ENCODE measurements at places on chromosomes 11 and 22.

GRCh38 chr11:14029971-14030920 is 67.7 kb downstream of the SPON1 start:
- DNase-seq = no peak

DNA sequence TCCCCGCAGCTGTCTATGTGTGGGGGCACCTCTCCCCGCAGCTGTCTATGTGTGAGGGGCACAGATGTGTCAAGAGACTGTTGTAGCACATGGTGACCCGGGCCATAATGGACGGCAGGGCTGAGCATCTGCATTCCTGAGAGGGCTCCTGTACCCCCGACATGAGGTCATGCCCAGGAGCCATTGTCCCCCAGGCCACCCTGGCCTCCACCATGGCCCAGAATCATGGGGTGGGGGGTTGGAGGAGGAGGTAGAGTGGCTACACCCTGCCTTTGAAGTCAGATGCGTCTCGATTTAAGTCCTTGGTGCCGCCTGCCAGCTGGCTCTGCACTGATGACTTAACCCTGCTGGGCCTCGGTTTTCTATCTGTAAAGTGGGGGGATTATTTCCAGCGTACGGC is 49.1 kb downstream of the ARHGAP8 start:
- DNase-seq = no peak

- no peak for DNase-seq
Measured at GRCh38 chr11:68687986-68688385, 3.6 kb downstream of the GAL start.

DNA sequence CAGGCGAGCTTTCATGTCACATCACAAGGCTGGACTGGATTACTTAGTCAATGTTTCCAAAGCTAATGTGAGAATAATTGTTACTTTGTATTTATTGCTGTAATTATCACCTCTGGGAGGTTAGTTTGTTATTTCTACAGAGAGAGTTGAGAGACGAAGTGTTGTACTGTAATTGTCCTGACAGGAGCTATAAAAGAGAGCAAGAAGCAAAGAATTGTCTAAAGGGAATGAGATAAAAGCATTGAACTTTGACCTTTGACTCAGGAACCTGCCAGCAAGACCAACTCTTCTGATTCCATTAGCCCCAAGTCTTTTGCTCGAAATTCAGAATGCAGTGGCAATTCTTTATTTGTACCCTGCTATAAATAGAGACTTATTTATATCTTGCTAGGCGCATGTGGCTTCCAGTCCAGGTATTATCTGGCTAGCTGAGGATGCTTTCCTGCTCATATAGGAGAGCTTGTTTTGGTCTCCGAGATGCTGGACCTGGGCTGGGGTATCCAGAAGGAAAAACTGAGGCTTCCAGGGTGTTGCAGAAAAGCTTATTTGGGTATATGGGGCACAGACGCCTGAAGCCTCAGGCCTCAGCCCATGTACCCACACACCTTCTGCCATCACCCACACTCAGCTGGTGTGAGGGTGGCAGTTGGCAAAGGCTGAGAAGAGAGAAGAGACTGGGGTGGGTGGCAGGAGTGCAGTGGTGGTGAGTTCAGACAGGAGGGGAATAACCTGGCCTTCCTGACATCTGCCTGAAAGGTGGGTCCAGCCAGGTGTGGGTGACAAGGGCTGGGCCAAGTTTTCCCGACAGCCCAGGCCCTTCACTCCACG is 40.7 kb downstream of the SYT13 start:
- DNase-seq = no peak

GRCh38 chr11:34789196-34789834 is 126.9 kb downstream of the APIP start:
- no peak for DNase-seq

DNA sequence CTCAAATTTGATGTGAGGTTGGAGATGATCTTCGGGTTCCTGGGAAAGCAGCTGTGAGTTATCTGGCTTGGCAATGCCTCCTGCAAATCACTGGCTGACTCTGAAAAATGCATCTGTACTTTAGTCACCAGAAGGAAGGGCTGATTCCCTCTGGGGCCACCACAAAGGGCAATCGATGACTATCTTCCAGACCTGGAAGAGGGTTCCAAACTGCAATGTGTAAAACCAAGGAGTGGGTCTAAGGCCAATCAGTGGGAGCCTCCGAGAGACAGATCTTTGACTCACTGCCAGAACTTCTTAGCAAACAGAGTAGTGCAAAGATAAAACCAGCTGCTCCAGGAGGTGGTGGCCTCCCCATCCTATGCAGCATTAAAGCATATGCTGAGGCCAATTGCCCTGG is 29.1 kb upstream of the PAK1 start:
- peak; percentile 26 for DNase-seq

DNA sequence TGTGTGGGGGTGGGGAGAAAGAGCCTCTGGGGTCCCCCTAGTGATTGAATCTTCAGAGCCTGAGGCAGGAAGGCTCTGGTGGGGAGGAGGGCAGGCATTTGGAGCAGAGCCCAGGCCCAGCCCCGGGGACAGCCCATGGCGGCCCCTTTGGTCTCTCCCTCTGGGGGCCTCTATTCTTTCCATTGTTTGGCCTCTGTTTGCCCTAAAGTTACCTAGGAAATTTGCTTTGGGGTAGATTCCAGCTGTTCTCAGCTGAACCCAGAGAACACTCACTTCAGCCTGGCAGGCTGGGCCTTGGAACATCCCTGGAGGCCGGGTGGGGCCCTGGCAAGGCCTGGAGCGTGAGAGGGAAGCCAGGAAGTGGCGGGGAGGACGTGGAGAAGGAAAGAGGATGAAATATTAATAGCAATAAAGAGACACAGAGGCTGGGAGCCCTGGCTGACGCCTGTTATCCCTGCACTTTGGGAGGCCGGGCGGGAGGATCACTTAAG is 22.9 kb upstream of the A4GALT start:
- DNase-seq = no peak

DNA sequence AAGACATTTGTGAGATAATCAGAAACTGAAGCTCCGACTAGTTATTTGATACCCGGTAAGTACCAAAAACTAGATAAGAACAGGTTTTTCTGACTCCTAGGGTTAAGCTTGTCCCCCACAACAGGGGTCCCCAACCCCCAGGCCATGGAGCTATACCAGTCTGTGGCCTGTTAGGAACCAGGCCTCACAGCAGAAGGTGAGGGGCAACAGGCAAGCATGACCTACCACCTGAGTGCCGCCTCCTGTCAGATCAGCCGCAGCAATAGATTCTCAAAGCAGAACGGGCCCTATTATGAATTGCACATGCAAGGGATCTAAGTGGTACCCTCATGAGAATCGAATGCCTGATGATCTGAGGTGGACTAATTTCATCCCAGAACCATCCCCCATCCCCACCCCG is 1.2 kb upstream of the MS4A10 start:
- no peak for DNase-seq

DNA sequence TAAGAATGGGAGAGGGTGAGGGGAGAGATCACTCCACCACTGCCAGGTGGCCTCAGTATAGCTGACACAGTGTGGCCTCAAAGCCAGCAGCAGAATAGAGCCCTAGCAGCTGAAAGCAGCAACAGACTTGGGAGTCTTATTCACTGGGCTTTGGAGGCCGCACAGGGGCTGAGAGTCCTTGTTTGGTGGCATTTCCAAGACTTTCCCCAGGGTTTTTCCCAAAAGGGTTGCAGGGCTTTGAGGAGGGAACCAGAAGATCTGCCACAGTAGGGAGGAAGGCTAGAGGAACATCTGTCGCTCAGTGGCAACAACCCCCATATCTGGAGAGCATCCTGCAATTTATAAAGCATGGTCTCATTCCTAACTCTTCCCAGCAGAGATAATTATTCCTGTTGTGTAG is 35.0 kb upstream of the RCN1 start:
- no peak for DNase-seq

- no peak for DNase-seq
Measured at GRCh38 chr22:43783777-43784176, 28.3 kb downstream of the EFCAB6 start.

DNA sequence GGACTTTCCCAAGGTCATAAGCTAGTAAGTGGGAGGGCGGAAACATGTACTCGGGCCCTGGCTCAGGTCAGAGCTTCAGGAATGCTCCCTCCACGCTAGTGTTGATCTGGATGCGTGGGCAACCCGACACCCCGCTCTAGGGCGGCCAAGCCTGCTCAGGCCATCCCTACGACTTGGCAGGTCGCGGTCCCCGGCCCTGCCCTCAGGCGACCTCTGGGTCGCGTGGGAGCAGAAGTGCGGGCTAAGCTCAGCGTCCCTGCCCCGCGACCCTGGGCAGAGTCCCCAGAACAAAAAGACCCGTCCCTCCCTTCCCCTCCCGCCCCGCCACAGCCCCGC is 781 bp upstream of the TEF start:
- DNase-seq = no peak

GRCh38 chr22:44212936-44213335 is 32.2 kb downstream of the PARVG start:
- DNase-seq = no peak

DNA sequence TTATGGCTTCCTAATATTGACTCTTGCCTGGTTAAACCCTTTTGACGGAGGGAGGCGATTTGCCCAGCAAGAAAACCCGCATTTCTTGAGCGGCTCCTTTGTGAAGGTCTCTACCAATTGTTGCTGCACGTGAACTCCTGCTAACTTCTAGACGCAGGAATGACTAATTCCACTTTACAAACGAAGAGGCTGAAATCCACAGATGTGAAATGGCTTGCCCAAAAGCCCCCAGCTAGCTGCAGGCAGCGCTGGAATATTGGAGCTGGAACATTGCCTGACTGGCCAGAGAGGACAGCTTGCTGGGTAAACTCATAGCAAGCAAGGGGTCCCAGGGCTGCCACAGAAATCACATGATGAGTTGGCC is 542 bp downstream of the GCAT start:
- DNase-seq = peak; percentile 46

- no peak for DNase-seq
Measured at GRCh38 chr11:120031612-120032600, 106.0 kb downstream of the TRIM29 start.

DNA sequence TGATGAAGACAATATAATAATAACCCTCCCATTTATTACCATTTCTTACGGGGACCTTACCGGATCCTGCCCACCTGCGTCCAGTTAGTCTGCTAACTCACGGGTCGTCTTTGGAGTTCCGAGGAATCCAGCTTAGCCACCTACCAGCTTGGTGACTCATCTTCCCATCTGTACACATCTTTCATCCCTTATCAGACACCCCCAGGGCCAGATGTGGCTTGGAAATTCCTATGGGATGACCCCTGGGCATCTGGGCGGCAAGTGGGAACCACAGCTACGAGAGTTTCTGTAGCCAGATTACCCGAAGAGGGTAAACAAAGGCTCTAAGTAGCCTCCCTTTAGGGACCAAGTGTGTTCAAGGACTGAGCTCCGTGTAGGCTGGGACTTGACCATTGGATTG is 12.8 kb upstream of the PRR5 start:
- no peak for DNase-seq

- DNase-seq = no peak
Measured at GRCh38 chr22:42881982-42882656, 25.0 kb upstream of the ARFGAP3 start.

DNA sequence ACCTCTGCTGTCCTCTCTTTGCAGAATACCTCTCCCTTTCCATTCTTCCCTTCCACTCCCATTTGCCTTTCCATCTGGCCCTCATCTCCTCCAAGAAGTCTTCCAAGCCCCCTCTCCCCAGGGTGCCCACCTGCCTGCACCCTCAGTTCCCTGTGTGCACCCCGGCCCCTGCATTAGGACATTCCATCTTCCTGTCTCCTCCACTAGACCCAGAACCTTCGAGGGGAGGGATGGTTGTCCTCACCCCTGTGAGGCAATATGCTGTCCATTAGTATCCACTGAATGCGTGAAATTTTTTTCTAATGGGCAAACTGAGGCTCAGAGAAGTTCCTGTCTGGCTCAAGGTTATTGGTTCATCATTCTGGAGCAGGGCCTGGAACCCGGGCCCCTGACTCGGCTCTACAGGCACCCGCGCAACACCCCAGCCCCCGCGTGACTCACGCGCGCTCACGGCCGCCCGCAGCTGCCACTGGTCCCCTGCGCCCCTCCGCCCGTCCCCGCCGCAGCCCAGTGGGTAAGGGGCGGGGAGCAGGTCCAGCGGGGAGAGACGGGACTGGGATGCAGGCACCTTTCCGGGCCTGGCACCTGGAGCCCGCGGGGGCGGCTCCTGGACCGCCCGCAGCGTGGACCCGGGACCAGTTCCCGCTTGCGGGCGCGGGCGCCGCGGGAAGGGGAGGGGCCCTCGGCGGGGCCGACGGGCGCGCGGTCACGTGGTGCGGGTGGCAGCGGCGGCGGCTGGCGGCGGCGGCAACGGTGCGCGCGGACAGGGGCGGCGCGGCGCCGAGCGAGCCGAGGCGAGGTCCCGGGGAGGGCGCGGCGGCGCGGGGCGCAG is 7.0 kb downstream of the SEPTIN3 start:
- no peak for DNase-seq

- no peak for DNase-seq
Measured at GRCh38 chr22:47884775-47885174, 1122.3 kb downstream of the TBC1D22A start.

GRCh38 chr22:50136581-50137015 is 33.9 kb upstream of the PANX2 start:
- DNase-seq = no peak

DNA sequence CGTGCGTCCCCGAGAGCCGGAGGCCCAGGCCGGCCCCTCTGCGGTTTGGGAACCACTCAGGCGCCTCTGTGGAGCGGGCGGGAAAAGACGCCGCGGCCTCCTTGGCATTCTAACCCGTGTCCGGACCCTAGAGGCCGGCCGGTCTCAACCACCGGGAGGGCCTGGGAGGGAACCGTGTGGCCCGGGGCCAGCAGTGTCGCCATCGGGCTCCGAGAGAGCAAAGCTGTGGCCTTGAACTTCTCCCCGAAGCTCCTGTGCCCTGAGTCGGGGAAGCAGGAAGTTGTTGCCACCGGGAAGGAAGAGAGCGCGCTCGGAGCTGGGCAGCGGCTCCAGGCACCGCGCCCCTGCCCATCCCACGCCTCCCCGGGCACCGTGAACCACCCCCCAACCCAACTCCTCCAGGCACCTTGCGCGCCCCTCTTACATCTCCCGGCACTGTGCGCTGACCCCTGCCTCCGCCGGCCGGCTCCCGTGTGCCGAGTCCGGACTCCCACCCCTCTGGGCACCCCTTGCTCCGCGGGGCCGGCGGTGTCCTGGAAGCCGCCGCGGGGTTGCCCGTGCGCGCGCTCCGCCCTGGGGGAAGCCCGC is 80.0 kb upstream of the PPARA start:
- DNase-seq = peak; percentile 75

DNA sequence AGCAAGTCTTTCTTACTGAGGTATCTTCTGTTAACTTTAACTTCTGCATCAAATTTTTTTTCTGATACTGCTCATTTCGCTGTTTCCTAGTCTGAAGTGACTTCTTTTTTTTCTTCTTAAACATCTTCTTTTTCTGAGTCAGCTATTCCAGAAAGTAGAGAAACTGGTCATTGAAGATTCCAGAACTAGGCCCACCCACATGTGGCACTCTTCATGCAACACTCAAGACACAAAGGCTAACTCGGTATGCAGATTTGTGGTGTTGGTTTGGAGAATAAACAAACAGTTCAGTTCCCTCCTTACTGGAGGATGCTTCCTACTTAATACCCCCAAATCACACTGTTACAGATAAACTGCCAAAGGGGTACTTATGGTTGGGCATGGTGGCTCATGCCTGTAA is 25.2 kb upstream of the MTCH2 start:
- no peak for DNase-seq

Measured in NB4 (cell line).